ENCODE measurements at places on chromosomes 7 and 10. TPM values are rescaled to one million over a fixed set of nuclear protein-coding genes. Genes with fewer than 3 reads are reported as not detected.

GSTO2 gene
- total RNA-seq, result 29.8 TPM

RAB19 gene
- total RNA-seq, result 0.47 TPM

GDF2 gene
- total RNA-seq, result not detected

DNA sequence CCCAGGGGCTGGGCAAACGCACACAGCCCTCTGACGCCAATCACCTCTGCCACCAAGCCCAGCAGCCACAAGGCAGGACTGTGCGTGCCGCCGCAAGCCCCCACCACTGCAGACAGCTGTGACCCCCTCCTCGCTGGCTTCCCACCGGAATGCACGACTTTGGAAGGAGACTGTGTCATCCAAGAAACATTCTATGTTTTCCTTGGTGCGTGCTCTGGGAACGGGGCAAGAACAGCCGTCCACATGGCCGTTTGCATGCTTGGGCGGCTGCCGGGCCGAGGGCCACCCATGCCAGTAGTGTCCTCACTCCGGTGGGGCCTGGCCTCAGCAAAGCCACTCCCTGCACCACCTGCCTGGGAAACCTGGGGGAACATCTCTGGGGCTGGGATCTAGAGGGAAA, 17.6 kb upstream of the ELN start:
- DNase-seq, result no peak

GRCh38 chr7:105402221-105403095, 13.7 kb upstream of the SRPK2 start:
- no peak for DNase-seq

GRCh38 chr10:87053111-87053510, 33.0 kb downstream of the FAM25A start:
- DNase-seq, result no peak

DNA sequence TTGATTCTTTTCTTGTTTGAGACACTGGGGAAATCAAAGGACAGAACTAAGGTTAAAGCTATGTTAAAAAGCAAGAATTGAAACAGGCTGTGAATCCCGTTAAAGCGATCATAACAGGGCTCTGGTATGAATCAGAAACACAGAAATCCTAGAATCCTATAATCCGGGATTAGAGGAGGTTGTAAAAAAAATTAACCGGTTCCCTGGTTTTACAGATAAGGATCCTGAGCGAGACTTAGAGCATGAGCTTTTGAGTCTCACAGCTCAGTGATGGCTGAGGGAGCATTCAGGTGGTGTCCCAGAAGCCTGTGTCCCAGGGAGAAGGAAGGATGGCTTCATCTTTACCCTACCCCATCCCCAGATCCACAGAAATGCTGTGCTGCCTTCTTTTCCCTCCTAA, 461.3 kb downstream of the PAXIP1 start:
- no peak for DNase-seq
